H7 (cell line): ENCODE measurements at places on chromosomes 5 and 9.

DNA sequence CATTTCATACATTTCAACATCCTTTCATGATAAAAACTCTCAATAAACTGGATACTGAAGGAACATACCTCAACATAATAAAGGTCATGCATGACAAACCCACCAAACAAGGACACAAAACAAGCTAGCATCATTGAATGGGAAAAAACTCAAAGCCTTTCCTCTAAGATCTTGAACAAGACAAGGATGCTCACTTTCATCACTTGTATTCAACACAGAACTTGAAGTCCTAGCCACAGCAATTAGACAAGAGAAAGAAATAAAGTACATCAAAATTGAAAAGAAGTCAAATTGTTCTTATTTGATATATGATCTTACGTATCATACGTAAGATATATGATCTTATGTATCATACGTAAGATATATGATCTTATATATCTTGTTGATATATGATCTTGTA is 5.3 kb downstream of the MRPL50 start:
- no peak for DNase-seq

- DNase-seq: no peak
These were observed 230.9 kb downstream of the GADD45G start for GRCh38 chr9:89835666-89836065.

DNA sequence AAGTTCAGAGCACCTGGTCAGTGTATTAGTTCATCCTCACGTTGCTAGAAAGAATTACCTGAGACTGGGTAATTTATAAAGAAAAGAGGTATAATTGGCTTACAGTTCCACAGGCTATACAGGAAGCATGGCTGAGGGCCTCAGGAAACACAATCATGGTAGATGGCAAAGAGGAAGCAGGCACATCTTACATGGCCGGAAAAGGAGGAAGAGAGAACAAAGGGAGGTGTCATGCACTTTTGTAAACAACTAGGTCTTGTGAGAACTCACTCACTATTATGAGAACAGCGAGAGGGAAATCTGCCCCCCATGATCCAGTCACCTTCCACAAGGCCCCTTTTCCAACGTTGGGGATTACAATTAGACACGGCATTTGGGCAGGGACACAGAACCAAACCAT is 28.8 kb upstream of the CAVIN4 start:
- DNase-seq: no peak

- DNase-seq: no peak
These were observed 23.0 kb downstream of the C1QTNF2 start for GRCh38 chr5:160347448-160347847.

DNA sequence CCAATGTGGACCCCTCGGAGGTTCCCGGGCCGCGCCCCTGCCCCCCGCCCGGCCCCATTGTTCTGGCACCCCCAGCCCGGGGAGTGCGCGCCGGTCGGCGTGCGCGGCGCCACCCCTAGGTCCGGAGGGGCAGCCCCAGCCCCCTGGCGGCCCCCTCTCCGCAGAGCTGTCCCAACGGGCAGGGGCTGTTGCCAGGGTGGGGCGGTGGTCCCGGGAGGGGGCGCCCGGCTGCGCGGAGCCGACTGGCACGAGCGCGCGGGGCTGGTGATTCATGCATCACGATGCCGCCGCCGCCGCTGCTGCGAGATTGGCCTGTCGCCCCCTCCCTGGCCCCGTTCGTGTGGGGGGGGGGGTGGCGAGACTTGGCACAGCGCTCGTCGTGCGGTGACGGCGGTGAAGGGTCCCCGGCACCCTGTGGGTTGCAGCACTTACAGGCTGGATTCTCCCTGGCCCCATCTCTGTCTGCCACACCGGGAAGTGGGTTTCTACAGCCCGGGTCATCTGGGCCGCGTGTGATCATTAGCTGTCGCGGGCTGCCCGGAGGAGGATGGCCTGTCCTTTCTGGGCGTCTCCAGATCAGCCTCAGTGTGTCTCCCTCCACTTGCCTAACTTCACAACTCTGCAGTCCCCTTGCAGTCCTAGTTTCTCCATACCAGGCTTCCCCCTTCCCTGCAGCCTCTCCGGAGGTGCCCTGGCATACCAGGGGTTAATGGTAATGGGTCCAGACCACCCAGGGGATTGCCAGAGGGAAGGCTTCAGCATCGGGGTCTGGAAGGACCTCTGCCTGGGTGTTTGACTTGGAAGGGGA is 858 bp downstream of the NCS1 start:
- peak; percentile 87 for DNase-seq

DNA sequence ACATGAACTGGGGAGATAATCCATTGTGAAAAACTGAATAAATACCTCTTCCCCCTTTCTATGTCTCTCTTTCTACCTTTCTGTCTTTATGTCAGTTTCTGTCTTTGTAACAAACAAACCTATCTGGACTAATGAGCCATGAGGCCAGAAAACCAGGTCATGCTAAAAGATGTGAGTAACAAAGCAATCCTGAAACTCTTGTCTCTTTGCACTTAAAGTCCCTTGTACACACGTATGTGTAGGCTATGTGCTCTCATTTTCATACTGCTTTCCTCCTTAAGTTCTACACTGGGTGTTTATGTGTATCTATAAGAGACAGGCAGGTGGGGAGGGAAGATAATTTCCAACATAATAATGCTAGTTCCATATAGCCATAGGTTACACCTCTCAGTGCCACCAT is 123.8 kb upstream of the PTGER4 start:
- no peak for DNase-seq
